ENCODE measurements at places on chromosomes 2 and 18.

DNA sequence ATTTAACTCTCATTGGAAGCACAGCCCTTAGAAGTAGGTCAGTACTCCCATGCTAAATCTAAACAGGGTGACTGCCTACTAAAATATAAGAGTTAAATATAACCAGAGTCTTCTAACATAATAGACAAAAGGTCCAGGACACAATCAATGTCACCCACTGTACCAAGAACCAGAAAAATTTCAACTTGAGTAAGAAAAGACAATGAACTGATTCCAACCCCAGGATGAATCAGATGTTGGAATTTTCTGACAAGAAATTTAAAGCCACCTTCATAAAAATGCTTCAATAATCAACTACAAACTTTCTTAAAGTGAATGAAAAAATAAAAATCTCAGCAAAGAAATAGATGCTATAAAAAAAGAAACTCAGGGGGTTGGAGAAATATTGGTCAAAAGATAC, 71.3 kb upstream of the NPAS2 start:
- H3K27me3 ChIP-seq: no peaks in the 10 kb centered on the region
- H3K4me3 ChIP-seq: no peak overlapping the region
- H3K27ac ChIP-seq: no peak overlapping the region

GRCh38 chr2:238989484-238989883, 141.6 kb downstream of the TWIST2 start:
- no peak overlapping the region for H3K4me3 ChIP-seq
- no peaks in the 10 kb centered on the region for H3K4me1 ChIP-seq
- H3K36me3 ChIP-seq: no peaks in the 10 kb centered on the region

- H3K36me3 ChIP-seq: no peaks in the 10 kb centered on the region
- H3K27ac ChIP-seq: no peak overlapping the region
- no peak overlapping the region for H3K4me3 ChIP-seq
These were observed 52.9 kb downstream of the UPP2 start for GRCh38 chr2:158154596-158154995.

DNA sequence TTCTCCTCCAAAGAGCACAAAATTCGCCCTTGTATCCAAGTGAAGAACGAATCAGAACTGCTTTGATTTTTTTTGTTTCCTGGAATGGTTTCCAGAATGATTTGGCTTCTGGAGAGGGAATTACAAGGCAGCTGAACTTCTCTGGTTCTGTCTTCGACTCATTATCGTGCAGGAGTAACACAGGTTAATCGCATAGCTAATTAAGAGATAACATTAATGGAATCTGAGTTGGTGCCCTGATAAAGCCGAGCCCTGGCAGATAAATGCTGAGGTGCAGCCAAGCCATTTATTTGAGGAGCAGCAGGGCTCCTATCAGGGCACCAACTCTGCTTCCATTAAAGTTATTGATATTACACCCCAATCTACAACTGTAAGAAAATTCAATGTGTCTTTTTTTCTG, 433.7 kb downstream of the ZNF521 start:
- no peak overlapping the region for H3K27ac ChIP-seq
- no peak for DNase-seq
- H3K27me3 ChIP-seq: no peaks in the 10 kb centered on the region

Data from lower lobe of right lung (tissue), 2 donors.